ENCODE measurements at places on chromosomes 2 and 18. TPM values are rescaled to one million over a fixed set of nuclear protein-coding genes. Genes with fewer than 3 reads are reported as not detected.

The EGR4 gene
- total RNA-seq, result not detected

The CDH19 gene
- not detected for total RNA-seq

The SCG2 gene
- not detected for total RNA-seq

The PRKAG3 gene
- not detected for total RNA-seq

The SCN7A gene
- total RNA-seq, result not detected

The CRYBA2 gene
- not detected for total RNA-seq

Measured in CD4-positive, alpha-beta memory T cell (primary cell).